Stimulated activated CD8-positive, alpha-beta memory T cell treated with anti-CD3 and anti-CD28 coated beads, Interleukin-4, amount 100 ng/mL, for 24 hours (primary cell): ENCODE measurements at places on chromosomes 12 and 14.

- DNase-seq: no peak
These were observed 32.3 kb downstream of the RPS29 start for GRCh38 chr14:49553892-49554291.

DNA sequence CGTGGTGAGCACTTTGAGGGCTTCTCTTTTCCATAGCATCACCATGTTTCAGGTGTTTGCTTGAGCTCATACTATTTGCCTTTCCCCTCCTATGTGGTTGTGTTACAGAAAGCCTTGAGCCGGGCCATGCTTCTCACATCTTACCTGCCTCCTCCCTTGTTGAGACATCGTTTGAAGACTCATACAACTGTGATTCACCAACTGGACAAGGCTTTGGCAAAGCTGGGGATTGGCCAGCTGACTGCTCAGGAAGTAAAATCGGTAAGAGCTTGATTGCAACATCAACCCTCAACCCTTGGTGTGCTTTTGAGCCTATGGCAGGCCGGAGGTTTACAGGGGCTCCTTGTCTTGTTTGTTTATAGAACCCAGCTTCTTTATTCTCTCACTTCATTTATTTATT lies 8.1 kb downstream of the LETMD1 start:
- no peak for DNase-seq

DNA sequence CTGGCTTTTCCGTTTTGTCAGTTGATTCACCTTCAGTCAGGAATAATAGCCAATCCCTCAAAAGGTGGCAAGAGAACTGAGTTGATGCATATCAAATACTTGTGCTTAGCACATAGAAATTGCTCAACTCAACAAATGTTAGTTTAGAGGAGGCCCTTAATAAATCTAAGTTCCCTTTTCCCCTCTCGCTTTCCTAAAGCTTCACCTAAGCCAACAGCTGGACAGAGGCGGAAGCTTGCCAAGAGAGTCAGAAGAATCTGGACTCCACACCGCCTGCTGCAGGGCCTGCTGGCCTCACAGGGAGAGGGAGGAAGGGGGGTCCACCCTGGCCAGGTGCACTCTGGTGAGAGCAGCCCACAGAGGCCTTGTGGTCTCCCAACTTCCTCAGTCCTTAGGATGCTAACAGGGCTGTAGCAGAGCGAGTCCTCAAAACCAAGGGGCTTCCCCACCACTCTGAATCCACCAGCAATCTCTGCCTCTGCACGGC lies 213.1 kb downstream of the CHST11 start:
- DNase-seq: no peak

DNA sequence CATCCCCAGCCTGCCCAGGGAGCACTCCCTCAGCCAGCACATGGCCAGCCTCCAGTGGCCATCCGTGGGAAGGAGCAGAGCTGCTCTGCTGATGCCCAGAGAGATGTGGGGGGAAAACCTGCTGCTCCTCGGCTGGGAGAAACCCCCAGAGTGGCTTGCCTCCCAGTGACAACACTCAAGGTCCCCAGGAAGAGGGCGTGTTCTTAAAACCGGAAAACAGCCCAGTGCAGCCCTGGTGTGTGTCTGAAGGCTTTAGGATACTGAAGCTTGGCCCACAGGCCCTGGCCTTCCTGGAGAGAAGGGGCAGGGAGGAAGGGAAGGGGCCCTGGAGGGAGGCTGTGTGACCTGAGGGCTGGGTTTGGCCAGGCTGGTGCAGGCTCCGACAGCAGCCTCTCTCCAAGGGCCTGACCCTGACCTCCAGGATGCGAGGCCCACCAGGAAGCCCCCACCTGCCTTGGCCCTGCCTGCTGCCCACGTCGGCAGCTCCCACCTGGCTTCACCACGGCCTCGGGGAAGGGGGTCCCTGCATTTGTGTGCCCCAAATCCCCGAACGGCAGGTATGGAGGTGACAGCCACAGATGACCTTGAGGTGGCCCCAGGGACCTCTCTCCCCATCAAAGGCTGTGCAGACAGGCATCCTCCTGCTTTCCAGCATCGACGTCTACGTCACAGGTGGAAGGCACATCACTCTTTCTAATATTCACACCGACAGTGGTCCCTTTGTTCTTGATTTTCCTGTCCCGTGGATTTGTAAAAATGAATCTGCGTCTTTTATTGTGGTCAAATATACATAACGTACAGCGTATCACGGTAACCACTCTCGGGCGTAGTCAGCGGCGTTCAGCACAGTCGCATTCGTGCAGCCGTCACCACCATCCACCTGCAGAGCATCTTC lies 190.0 kb upstream of the C14orf180 start:
- DNase-seq: no peak

DNA sequence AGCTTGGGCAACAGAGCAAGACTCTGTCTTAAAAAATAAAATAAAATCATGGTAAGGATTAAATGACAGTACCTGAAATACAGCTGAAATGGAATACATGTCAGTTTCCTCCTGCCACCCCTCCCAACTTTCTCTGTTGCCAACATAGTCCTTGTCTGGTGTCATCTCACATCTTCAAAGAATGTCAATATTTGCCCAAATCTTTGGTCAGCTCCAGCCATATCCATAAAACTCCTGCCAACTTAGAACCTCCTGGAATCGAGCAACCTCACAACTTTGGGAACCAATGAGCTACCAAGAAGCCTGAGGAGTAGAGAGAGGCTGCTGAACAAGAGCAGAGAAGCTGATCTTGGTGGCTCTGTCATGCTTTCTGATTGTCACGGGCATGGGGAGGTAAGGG lies 10.8 kb upstream of the LRRC10 start:
- no peak for DNase-seq

GRCh38 chr14:101101456-101102056 lies 198.0 kb upstream of the RTL1 start:
- no peak for DNase-seq

GRCh38 chr14:54567224-54567638 lies 303 bp downstream of the SAMD4A start:
- DNase-seq: no peak

DNA sequence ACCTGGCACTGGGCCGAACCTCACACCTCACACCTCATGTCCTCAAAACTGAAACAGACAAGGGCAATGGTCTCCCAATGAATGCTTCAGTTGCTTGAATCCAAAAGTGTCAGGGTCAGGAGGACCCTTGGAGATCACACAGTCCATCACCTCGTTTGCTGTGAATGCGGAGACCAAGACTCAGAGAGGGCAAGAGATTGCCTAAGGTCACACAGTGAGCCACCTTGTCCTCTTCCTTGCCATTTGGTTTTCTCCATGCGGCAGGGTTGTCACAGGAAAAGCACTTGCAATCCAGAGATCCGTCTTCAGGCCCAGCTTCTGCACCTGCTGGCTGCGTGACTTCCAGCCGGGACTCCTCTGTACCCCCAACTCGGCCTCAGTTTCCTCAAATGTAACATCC lies 28.0 kb downstream of the MVK start:
- DNase-seq: no peak

- no peak for DNase-seq
These were observed at the start of gene CLEC6A for GRCh38 chr12:8455727-8456360. CLEC6A (plus strand) TSS chr12:8455962; CDS start chr12:8456112, 150 bp downstream.

- no peak for DNase-seq
These were observed 4.4 kb downstream of the C12orf54 start for GRCh38 chr12:48486679-48487078.

DNA sequence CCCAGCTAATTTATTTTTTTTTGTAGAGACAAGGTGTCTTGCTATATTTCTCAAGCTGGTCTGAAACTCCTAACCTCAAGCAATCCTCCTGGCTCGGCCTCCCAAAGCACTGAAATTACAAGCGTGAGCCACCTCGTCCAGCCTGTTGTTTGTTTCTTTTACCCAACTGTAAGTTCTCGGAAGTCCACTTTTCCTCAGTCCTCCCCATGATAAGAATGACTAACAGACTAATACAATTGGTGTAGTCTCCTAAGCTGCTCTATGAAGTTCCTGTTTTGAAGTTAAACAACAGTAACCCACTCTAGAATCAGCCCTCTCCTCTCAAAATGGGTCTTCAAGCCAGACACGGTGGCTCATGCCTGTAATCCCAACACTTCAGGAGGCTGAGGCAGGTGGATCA lies 36.5 kb downstream of the HIGD1C start:
- no peak for DNase-seq

DNA sequence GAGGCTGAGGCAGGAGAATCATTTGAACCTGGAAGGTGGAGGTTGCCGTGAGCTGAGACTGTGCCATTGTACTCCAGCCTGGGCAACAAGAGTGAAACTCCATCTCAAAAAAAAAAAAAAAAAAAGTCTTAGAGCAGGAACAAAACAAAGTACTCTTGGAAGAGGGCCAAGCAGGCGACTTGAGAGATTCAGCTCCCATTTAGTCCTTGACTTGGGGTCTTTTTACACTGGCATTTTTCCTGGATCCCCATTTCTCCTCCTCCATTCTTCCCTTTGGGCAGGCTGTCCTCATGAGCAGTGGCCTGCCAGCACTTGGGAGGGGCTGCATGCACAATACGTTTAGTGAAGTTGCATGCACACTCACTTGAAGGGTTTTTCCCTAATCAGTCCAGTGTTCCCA lies 72.9 kb downstream of the C14orf132 start:
- no peak for DNase-seq

DNA sequence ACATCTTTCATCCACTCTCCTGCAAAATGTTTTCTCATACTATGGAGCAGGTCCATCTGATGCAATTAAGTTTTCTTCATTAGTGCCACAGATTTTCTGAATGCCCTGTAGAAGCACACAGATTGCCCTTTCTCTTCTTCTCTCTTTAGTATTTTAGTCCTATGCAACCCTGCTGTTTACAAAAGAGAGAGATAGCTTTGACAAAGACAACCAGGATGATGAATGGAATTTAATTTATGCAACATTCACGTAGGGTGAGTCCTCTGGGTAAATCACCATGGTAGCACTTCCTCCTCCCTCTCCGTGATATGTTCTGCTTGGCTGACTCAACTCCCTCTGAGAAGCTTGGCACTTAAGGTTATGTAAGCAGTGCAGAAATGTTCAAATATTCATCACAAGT lies 400.9 kb upstream of the PDE3A start:
- DNase-seq: no peak

DNA sequence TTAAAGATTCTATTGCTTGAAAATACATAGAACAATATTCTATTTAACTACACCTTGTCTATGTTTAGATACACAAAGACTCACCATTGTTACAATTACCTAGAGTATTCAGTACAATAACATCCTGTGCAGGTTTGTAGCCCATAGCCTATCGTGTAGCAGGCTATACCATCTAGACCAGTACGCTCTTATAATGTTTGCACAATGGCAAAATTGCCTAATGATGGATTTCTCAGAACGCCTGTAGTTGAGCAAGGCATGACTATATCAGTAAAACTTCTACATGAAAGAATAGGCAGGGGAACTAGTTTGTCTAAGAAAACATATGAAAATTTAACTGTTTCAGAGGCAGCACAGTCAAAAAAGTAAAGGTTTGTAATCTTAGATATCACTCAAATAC lies 375.9 kb downstream of the DAD1 start:
- no peak for DNase-seq

- DNase-seq: no peak
These were observed 67.4 kb downstream of the ELK3 start for GRCh38 chr12:96261557-96261956.

GRCh38 chr14:61451491-61451890 lies 130.1 kb downstream of the PRKCH start:
- no peak for DNase-seq

DNA sequence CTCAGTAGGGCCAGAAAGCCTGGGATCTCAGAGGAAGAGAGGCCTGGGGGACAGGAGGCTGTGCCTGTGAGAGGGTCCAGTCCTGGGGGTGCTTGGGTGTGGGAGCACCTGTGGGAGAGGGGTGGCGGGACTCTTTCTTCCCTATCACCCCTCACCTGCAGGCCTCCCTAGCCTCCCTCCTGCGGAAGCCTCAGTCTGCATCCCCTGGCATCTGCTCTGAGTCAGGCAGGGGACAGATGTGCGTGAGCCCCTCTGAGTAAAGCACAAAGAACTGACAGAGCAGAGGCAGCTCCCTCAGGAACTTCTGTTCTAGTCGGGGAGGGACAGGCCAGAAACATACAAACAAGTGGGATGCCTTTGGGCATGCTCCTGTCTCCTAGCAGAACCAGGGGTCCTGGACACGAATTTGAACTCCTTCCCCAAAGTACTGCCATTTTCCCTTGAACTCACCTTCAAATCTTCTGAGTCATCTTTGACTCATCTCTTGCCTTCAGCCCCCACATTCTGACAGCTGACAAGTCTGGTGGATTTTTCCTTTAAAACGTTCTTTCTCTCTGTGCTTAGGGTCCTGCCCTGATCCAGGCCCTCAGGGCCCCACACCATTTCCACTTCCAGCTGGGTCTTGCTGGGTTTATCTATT lies 8.5 kb upstream of the HSP90AA1 start:
- DNase-seq: no peak

- peak; percentile 33 for DNase-seq
These were observed 700 bp downstream of the PRKAG1 start for GRCh38 chr12:49017891-49018260.

GRCh38 chr12:109654357-109654756 lies 59.3 kb upstream of the FAM222A start:
- no peak for DNase-seq

DNA sequence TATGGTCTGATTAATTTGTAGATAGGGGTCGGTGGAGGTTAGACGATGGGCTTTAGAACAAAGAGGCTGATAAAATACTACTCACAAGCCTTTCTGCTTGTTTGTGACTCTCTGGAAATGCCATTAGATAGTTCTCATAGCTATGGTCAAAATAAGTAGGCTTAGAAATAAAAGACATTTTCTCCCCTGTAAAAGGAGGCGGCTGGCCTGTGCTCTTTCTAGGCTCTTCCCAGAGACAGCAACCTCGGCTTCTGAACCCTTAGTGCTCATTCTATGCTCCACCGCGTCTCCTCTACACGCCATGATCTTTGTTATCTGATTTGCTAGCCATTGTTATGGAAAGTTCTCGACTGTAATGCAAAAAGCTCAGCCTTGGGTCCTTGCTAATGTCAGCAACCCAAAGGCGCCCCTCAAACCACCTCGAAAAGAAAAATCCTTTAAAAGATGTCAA lies 64.5 kb downstream of the CRADD start:
- no peak for DNase-seq

DNA sequence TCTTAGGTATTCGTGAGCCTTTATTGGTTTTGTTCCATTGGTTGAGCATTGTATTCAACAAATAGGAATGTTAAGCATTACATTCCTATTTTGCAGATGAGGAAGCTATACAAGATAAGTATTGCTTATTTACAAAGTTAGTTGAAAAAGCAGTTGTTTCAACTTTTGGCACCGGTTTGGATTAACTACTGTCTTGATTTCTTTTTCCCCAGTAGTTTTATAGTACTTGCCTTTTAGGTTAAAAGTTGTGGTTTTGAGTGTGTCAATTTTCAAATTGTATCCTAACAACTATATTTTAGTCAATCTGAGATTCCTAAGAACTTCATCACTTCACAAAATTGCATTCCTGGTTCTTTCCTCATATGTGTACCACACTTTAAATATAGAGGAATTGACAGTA lies 23.8 kb upstream of the MBIP start:
- DNase-seq: no peak

DNA sequence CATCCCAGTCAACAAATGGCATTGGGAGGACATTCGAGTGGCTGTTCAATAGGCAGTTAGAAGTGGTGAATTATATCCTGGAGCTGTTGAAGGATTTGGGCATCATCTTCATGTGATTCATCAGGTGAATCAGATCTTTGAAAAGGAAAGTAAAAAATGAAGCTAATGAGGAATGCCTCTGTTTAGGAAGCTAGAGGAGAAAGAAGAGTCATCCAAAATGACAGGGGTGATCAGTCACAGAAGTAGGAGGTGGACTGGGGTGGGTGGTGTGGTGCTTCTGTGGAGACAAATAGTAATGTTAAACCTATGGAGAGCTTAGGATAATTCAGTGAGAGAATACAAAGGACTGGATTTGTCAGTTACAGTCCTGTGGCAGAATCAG lies 32.7 kb downstream of the DIP2B start:
- DNase-seq: no peak

GRCh38 chr12:103279444-103279843 lies 216.3 kb downstream of the C12orf42 start:
- no peak for DNase-seq
